Stimulated activated CD8-positive, alpha-beta memory T cell treated with anti-CD3 and anti-CD28 coated beads, Interleukin-4, amount 100 ng/mL, for 48 hours (primary cell): ENCODE measurements at places on chromosomes 3 and 15.

DNA sequence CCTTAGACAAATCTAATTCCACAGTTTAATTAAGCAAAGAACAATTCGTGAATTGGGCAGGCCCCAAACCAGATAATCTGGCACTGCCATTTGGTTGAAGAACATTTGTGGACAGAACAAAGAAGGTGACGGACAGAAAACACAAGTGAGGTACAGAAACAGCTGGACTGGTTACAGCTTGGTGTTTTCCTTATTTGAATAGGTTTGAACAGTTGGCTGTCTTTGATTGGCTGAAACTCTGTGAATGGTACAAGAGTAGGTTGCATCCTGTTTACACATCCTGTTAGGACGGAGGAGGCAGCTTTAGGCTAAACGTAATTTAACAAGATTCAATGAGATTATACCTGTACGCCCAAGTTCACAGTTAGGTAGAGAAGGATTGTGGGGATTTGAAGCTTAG is 114.4 kb downstream of the LPP start:
- no peak for DNase-seq

GRCh38 chr15:42253300-42253699 is 19.7 kb upstream of the GANC start:
- no peak for DNase-seq

DNA sequence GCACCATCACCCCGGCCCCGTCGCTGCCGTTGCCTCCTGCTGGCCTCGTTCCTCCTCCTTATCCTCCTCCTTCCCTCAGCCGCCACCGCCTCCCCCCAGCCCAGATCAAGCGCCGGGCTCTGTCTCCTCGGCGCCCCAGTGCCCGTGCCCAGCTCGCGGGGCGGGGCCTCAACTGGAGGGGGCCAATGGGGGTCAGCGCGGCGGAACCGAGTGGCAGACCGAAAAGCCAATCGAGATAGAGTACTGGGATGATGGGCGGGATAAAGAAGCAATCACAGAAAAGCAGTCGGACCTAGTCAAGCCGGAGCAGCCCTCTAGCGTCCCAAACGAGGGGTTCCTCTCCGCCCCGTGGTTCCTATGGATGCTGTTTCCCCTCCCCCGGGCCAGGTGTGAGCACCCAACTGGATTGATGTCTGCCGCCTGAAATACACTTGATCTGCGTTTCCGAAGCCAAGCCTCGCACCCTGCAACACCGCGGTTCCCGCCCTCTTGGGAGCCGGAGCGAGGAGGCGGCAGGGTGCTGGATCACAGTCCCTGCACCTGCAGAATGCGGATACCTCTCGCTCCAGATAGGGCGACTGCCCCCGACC is at the start of gene FRMD5:
Gene FRMD5, minus strand, starts transcription at position 121 of the 590 bp plus-strand sequence.
- DNase-seq = peak; percentile 92

DNA sequence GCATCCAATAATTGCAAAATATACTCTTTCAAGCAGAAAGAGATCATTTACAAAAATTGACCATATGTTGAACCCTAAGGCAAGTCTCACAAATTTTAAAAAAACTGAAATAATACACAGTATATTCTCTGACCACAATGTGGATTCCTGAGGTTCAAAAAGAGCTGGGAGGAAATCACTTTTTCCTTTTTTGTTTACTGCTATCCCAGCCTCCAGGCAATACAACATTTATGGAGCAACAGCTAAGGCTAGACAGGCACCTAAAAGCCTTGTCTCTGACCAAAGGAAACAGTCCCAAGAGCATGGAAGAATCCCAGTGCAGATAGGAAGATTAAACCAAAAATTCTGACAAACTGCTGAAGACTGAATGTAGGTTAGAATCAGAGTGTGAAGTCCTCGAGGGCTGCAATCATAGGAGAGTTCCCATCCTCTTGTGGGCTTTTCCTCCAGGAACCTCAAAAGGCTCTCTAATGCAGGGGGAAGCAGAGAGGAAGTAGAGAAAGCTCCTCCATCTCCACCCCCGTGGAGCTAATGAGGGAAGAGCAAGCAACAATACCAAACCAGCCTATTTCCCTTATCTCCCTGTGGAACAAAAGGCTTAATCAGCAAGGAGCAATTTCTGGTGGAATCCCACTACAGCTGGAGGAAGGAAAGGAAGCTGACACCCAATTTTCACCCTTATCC is 57.0 kb downstream of the TMCC1 start:
- no peak for DNase-seq

DNA sequence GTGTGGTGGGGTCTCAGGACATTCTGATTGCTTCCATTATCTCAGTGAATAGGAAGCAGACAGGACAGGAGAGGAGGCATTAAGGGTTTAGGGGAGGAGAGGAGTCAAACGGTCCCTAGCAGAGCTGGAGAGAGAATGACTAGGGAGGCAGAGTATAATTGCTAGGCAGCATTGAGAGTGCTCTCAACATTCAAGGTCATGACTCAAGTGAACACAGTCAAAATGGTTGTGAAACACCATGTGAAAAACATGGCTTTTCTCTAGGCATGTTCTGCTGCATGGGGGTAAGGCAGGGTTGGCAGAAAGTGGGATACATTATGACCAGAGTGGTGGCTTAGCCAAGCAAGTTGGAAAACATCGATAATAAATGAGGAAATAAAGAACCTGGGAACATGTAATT is 19.5 kb upstream of the HRH1 start:
- no peak for DNase-seq

DNA sequence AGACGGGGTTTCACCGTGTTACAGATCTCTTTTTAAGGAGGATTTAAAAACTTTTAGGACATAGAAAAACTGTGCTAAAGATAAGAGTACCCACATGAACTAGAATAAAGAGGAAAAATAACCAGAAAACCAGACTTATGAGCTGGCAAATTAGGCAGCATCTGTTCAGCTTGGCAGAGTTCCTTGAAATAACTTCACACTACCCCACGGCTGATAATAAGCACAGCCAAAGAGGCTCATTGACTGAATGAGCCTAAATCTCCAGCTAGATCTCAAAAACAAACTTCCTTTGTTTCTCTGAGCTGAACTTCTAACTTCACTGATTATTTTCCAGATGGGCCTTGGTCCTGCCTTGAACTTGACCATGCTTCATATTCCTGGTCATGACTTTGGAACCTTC is 26.7 kb upstream of the PIK3R4 start:
- no peak for DNase-seq

DNA sequence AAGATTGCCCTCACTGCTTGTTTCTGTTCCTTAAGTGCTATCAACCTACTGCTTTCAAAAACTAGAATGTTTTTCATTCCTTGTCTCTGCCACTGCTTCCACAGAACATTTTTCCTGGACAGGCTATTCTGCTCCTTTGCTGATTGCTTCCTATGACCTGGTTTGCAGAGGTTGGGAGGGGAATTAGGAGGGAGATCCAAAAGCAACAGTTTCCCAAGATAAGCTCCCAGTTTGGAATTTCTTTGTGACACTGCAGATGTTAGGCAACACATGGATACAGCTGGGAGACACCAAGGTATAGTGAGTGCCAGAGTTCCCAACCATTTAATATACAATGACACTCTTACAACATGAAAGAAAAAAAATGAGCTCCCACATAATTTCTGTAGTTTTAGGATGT is 1036.5 kb downstream of the ROBO2 start:
- DNase-seq = no peak

GRCh38 chr3:52800079-52800478 is 5.5 kb downstream of the ITIH3 start:
- DNase-seq = no peak

DNA sequence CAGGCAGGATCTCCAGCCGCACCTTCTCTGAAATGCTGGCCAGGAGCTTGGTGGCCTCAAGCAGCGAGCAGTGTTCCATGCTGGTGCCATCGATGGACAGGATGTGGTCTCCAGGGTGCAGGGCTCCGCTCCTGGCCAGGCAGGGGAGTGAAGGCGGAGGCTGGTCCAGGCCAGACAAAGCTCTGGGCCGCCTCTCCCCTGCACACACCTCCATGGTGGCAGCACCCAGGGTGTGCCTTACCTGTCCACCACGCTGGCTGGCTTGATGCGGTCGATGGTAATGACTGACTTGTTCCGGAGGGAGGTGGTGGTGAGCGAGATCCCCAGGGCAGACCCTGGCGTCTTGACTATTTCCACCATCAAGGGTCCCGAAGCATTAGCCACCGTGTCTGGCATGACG is 20.0 kb downstream of the GRIP2 start:
- DNase-seq = no peak

- no peak for DNase-seq
Measured at GRCh38 chr3:60217156-60217911, 1033.9 kb downstream of the FHIT start.

DNA sequence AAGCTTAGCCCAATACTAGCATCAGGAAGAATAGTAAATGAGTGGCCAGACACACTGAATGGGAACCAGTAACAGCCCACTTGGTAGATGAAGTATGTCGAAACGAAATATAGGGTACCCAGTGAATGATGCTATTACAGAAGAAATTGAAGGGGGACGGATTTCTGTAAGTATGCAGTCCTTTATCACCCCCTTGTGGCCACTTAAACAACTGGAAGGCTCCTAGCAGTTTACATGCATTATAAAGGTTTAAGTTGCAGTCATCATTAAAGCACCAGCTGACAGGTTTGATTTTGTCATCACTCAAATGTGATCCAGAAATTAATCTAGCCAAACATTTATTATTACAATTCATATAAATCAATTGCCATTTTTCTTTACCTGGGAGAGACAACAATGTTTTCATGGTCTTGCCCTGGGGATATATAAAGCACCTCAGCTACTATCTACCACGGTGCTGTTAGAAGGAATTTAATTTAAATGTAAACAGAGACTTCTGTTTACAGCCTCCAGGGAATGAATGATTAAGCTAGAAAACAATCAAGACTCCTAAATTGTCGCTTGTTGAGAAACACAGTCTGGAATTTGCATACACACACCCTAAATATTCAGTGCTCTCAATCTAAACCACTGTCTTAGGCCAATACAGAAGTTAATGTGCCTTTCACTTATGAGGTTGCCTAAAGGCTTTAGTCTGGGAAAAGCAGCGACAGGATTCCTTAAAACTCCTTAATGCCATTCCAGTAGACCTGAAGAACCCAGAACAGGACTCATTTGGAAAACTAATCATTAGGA is 7.8 kb downstream of the EIF1B start:
- no peak for DNase-seq

GRCh38 chr3:188067932-188068331 is 86.0 kb upstream of the LPP start:
- no peak for DNase-seq

DNA sequence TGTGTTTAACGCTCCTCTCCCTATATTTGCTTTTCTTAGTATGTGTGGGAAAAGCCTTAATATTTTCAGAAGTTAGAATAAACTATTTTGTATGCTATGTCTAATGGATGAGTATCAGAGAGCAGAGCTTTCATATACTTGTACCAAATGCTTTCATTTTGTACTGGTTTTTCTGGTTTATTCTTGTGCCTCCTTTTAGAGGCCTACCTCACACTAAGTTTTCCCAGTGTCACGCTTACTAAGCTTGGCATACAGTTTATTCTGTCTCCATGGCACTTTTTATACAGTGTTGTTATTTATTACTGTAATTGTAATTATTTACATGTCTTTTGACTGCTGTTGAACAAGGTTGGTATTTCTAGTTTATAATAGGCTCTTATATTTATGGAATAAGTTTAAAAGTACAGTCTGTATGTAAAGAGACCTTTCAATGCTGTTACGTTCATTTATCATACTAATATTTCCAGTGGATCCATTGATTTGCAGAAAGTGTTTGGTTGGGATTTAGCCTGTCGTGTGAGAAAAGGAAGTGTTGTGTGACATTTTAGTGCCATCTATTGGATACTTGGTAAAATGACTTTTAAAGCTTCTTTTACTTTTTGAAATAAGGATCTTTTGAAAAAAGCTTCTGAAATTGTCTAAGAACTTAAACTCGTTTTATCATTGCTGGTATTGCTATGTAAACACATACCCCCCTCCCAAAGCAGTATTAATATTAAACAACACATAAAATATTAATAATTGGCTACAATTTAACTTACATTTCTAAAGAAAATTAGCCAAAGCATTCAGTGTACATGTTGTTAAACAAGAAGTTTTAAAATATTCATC is 5.2 kb upstream of the EBLN2 start:
- DNase-seq = no peak

- DNase-seq = no peak
Measured at GRCh38 chr3:73954506-73954905, 329.8 kb upstream of the PDZRN3 start.

DNA sequence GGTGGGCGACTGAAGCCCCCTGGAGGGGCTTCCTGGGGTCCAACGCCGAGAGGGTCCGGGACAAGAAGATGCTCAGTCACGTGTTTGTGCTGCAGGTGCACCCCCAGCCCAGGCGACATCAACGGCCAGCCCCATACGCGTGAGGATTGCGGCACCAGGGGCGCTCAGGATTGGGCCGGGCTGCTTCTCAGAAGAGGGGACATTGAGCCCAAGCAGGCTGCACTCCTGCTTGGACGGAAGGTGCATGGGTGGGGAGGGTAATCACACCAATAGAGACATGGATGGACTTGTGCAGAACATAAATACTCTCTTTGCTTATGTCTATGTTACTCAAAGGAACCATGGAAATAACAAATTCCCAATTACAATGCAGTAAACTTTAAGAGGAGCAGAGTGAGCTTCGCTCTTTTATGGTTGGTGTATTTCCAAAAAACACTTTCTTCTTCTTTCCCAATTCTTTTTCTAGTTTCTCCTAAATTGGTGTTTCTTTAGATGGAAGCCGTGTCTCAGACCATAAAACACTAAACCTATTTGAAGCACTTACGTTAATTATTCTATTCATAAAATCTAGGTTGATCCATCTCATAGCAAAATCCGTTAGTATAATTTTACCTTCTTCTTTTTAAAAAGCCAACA is 182.7 kb downstream of the GOLGA6L6 start:
- DNase-seq = no peak

DNA sequence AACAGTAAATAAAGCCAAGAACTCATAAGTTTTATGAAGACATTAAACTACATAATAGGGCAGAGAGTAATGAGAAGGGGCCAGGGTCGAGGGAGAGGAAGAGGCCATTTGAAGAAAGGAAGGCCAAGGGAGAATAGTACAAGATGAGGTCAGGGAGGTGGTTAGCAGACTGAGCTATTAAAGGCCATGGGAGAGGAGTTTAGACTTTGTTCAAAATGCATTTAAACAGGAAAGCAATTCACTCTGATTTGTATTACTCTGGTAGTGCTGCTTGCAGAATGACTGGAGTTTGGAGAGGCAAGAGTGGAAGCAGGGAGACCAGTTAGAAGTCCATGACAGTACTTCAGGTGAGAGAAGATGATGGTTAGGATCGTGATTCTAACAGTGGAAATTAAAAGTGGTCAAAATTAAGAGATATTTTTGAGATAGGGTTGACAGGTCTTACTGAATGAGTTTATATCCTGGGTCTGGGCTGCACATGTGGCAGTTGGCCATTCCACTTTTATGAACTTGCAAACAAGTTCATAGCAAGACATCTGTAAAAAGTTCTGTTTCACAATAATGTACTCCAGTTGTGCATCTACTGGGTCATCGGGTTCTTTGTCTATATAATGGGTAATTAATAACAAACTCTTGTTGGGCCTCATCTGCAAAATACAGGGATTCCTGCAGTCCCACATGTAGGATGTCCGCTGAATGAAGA is 16.3 kb downstream of the PPP2R3A start:
- no peak for DNase-seq

DNA sequence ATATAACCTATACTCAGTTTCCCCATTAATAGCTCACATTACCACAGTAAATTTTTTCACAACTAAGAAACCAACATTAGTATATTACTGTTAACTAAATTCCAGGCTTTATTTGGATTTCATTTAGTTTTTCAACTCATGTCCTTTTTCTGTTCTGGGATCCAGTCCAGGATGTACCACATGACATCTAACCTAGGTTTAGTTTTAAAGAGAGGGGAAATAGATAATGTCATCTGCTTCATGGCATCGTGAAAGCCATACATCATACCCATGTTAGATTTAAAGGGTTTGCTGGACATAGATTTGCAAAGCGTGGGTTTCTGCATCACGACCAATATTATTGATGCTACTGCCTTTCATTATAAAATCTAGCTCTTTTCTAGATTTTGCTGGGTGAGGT is 33.2 kb upstream of the RPP14 start:
- DNase-seq = no peak
